GM13977 (cell line): ENCODE measurements at places on chromosomes 12 and 14.

- DNase-seq = peak; percentile 23
These were observed 6.4 kb upstream of the TTC8 start for GRCh38 chr14:88818018-88818417.

DNA sequence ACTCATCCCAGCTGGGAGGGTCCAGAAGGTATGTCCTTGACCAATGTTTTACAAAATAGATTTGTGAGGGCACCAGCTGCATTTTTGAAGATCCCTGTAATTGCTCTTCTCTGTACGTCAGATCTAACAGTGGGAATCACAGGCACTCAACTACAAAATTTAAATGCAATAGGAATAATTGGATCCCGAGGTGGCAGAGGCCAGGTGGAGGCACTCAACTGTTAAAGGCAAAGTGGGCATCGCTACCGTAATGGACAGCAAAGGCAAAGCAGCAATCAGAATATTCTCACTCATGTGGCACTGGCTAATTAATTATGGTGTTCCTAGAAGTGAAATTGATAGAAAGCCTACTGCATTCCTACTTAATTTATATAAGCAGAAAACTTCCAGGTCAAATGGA, 27.9 kb upstream of the PSMC1 start:
- no peak for DNase-seq

DNA sequence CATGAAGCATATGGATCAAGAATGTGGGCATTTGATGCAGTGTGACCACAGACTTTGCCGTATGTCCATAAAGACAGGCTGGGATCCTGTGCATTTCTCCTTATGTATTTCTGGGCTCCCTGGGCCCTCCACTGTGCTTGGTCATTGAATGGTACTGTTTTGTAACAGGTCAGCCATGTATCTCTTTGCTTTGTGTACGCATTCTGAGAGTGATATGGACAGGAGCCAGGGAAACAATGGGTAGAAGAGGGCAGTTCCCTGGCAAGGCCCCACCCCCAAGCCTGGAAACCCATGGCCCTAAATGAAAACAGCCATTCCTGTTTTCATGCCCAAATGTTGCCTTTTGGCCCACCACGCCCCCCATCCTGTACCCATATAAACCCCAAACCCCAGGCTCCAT, 15.2 kb upstream of the FBXO34 start:
- no peak for DNase-seq

DNA sequence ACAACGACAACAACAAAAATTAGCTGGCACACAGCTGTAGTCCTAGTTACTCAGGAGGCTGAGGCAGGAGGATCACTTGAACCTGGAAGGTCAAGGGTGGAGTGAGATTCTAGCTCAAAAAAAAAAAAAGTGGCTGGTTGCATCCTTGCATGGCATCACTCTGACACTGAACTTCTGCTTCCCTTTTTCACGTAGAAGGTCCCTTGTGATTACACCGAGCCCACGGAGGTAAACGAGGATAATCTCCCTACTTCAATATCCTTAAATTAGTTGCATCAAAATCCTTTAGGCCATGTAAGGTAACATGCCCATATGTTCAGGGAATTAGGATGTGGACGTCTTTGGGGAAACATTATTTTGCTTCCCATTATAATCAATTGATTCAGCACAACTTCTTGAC, 4.0 kb upstream of the PPP4R4 start:
- no peak for DNase-seq

GRCh38 chr12:30796891-30797371, 42.2 kb upstream of the CAPRIN2 start:
- DNase-seq = no peak

DNA sequence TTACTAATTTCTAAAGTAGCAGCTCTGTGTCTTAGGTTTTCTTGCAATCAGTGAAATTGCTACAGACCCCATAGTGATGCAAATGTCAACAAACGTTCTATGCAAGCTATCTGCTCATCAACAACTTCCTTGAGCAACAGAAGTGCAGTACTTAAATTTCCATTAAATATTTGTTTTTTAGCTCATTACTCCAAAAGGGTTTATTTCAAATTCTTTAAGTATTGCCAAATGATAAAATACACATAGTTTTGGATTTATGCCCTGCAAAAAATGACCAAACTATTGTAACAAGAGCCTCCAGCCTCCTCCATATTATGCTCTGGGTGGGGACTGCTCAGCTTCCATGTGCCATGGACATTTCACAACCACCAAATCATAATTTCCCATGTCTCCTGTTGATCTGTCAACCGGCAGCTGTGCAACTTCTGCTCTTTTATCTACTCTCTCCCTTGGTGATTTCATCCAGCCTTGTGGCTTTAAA, 4.4 kb downstream of the BDKRB1 start:
- DNase-seq = no peak

DNA sequence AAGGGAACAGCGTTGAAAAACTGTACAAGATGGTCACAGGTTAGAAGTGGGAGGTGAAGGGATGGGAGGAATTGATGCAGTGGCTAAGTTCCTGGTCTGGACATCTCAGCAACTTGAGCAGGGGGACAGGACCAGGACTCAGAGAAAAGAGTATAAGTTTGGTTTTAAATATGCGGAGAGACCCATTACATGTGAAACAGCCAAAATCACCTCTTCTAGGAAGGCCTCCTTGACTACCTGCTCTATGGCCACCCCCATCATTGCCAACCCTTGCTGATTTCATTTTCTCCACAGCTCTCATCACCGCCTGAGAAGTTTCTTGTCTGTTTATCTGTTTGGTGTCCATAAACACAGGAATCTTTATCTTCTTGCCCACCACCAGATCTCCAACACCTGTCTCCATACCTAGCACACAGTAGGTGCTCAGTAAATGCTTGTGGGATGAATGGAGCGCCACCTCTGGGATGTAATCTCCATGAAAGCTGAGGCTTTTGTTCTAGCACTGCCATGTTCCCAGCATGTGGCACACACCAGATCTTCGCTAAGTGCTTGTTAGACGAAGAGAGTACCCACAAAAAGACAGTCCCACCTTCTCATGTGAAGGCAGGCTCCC, 11.2 kb upstream of the PHETA1 start:
- no peak for DNase-seq
